ENCODE measurements at places on chromosomes 4 and X.

GRCh38 chr4:17823871-17824669 is 13.3 kb downstream of the NCAPG start:
- no peak for DNase-seq

DNA sequence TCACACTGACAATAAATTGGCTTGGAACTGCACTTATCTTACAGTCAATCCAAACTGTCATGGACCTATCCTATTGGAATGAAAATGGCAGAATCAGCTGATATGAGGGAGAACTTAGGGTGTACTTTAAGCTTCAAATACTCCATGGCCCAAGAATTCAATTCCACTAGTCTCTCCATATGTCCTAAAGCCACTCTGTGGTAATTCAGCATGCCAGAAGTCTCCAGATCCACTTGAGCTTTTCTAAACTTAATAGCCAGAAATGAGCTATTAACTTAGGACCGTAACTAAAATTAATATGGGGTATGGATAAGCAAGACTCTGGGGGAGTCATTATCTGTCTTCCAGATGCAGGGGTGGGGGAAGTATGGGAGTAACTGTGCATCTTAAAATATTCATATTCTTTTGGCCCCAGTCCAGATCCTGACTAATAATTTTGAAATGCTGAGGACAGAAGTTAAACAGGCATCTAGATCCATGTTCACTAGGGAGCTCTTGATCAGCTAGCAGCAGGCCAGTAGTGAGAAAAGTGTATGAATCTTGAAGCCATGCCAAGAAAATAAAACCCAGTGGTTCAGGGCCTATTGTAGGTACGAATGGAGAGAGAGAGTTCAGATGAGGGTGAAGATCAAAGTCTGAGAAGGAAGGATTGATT is 167.6 kb downstream of the DKK2 start:
- DNase-seq = peak; percentile 49

DNA sequence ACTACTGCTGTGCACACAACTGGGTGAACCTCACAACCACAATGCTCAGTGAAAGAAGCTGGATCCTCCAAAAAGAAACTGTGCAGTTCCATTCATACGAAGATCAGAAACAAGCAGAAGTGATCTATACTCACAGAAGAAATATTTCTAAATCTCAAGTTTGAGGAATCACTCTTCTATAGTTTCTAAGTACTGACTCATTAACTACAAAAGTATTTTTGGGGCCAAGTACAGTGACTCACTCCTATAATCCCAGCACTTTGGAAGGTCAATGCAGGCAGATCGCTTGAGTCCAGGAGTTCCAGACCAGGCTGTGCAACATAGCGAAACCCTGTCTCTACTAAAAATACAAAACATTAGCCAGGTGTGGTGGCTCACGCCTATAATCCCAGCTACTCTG is 51.3 kb upstream of the RELL1 start:
- DNase-seq = peak; percentile 56

GRCh38 chr4:35516102-35516501 is 728.2 kb downstream of the ARAP2 start:
- DNase-seq = no peak

DNA sequence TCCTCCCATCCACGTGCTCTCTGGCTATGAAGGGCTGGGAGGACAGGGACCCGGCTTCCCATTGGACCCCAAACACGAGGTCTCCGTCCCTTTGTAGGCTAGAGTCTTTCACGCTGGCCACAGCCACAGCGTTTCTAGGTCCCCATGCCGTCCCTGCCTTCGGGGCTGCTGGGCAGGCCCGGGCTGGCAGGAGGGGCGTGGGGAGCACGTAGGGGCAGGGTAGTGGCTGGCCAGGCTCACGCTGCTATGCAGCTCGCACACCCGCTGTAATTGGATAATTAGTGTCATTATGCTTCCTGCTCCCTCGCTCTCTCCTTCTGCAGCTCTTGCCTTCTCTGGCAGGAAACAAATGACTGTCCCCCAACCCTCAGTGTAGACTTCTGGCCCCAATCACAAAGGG is 9.8 kb downstream of the ATP2B3 start:
- no peak for DNase-seq

DNA sequence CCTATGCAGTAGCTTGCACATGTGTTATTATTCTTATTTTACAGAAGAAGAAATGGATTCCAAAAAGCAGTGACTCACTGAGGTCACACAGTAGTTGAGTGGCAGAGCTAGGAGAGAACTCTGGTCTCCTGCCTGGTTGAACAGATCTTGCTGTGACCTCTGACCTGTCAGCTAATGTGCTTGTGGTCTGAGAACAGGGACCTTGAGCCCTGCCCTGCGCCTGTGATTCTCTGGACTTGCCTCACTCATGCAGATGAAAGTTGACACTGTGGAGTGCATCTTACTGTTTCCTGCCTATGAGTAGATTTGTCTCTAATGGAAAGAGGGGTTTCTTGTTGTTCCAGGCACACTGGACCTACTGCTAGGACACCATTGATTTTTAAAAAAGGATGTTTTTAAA is 32.3 kb downstream of the ETNPPL start:
- no peak for DNase-seq

DNA sequence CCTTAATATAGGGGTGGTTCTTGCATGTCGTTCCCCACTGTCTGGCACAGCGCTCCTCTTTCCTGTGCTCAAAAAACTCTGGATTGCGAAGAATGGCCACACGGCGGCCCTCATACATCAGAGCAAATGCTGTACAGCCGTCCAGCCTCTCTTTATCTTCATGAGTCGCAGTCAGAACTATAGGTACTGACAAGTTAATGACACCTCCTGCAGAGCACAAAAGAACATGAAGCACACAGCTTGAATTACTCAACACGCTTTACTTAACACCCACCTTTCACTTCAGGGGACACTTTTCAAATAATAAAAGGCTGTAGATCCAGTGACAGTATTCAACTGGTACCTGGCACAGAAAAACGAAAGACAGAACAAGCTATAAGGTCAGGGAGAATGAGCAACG is 65.3 kb downstream of the PAPSS1 start:
- DNase-seq = no peak

- DNase-seq = no peak
Measured at GRCh38 chr4:77193511-77194102, 36.6 kb downstream of the CCNG2 start.

DNA sequence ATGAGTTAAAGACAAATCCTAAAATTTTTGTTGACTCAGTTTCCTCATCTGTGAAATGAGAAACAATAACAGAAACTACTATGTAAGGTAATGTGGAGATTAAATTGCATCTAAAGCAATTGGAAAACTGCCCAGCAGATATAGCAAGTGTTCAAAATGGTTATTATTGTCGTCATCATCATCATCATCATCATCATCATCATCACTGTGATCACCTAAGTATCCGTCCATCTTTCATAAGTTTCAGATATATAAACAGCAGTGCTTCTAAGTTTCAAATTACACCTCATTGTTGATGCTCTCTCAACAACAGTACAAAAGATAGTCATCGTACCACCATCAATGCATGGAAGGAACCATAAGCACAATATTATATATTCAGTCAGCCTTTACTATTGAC is 379.9 kb downstream of the PDGFC start:
- no peak for DNase-seq

DNA sequence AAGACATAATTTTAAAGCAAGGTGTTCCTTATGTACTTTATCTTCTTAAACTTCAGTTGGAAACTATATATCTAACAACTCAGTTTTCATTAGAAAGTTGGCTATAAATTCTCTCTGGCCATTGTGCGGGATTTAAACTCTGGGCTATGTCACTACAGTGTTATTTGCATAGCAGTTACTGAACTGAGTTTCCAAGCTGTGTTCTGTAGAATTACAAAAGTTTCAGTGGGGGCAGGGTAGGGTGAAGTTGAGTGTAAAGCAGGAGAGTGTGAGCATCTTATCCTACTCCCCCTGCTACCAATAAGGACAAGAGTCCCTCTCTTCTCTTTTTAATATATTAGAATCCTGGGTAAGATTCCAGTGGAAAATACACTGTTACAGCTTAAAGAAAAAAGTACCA is 254.5 kb upstream of the SLITRK2 start:
- DNase-seq = no peak

DNA sequence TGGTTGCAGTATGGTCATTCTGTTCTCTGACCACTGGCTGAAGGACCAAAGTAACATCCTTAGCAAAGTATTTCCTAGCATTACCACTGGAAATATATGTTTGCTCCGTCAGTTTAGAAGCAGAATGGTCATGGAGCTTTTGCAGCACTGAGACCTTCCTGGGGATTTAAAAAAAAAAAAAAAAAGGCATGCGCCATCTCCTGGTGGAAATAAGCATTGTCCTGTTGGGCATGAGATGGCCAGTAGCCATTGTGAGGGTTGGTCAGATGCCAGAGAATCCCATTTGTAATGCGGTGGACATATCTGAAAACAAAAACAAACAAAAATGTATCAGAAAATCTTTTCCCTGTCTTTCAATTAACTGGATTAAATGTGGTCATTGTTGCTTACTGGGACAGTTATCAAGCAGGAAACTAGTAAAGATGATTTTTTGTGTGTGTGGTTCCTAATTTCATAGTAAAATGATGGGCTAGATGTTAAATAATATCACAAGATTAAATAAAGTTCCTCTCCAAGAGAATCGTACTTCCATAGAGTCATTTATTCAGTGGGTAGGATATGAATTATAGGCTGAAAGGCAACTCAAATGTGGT is 139.6 kb downstream of the SOWAHB start:
- peak; percentile 93 for DNase-seq
